Stimulated activated CD8-positive, alpha-beta memory T cell treated with anti-CD3 and anti-CD28 coated beads, Interleukin-15, amount 100 ng/mL, for 24 hours (primary cell): ENCODE measurements at places on chromosomes 5 and 9.

DNA sequence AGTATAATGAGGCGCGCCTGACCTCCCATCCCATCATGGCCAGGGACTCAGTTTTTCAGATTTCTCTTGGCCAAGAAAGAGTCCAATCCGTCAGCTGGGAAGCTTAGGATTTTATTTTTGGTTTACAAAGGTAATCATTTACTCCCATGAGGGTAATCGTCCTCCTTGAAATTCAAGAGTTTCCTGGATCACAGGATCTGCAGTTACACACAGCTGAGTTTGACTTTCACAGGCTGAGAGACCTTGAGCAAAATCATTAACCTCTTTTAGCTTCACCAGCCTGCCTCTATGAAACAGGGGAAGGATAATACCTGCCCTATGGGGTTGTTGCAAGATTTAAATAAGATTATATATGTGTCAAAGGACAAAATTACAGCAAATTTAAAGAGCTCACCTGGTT, 15.4 kb upstream of the AK3 start:
- DNase-seq = no peak

- DNase-seq = no peak
Measured at GRCh38 chr5:61563401-61563800, 231.3 kb downstream of the ZSWIM6 start.

- no peak for DNase-seq
Measured at GRCh38 chr9:84867186-84867585, 197.7 kb downstream of the NTRK2 start.

GRCh38 chr9:115015018-115015635, 84.7 kb upstream of the TNFSF8 start:
- DNase-seq = no peak

DNA sequence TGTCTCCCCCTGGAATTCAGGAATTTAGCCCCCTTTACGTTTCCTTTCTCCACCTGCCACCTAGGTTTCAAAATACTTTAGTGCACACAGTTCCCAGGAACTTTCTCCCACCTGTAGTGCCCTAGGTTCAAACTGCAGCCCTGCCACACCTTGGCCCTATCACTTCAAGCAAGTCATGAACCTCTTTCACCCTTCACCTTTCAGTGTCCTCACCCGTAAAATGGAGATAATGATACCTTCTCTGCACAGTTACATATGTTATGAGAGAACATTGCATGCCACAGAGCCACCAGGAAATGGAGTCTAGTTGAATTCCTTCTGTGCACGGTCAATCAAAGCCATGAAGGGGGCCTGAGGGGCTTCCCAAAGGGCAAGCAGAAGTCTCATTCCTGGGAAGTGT, 9.8 kb upstream of the EEIG1 start:
- DNase-seq = no peak

DNA sequence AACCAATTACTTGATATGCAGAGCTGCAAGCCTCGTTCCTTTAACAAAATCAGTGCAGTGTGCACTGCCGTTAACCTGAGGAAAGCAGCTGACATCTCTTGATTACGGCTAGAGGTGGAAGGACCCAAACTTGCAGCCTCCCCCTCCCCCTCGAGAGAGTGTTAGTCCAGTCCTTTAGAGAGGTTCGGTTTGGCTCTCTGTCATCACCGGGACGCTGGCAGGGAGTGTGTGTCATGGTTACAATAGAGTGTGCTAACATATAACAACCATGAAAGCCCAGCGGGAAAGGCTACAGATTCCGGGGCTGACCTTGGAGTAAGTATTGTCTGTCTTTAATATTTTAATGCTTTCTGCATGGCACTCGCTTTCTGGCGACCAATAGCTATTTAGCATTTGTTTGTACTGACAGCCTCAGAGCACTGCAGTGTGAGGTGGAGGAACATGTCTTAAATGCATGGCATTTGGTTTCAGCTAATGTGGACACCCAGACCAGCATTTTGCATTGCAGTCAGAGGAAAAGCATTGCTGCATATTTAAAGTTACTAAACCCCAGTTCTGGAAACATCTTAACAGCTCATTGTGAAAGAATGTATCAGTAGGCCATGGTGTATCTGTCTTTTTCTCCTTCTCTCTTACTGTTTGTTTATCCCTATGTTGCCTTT, 237.5 kb downstream of the CD180 start:
- DNase-seq = no peak

DNA sequence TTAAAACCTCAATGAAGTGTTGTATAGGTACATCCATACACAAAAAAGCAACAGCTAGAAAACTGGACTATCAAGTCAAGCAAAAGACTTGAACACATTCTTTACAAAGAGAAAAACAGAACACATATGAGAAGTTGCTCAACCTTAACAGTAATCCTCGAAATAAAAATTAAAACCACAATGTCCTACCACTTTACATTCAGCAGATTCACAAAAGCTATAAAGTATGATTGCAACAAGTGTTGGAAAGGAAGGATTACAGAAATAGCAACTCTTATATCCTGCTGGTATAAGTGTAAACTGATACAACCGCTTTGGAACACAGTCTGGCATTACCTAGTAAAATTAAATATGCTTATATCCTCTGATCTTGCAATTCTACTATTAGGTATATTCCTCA, 28.5 kb upstream of the GOLGA1 start:
- no peak for DNase-seq

- no peak for DNase-seq
Measured at GRCh38 chr5:144142139-144142823, 28.2 kb downstream of the YIPF5 start.
